ENCODE measurements at places on chromosomes 6 and 20.
A peak's percentile ranks its signal among the peaks of the same experiment; 100 is the strongest.

- DNase-seq, result no peak
These were observed 7.6 kb upstream of the DEFB129 start for GRCh38 chr20:219290-220115.

DNA sequence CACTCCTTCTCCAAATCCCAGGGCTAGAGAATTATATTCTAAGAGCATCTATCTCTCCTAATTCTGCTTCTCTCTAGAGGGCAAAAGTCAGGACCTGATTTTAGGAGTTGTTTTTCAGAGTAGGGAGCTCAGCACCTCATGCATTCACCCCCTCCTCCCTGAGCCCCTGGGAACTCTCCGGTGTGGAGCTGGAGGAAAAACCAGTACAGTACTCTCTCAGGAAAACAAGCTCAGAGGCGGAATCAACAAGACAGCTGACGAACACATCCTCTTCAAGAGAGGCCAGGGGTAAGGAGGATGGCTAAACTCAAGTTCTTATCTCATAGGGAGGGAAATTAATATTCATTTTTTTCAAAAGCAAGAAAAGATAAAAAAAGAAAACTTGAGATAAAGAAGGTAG, 120.1 kb upstream of the CDYL start:
- no peak for DNase-seq

- peak; percentile 39 for DNase-seq
These were observed 509.9 kb upstream of the ID4 start for GRCh38 chr6:19327241-19327640.

GRCh38 chr20:25194333-25194972, 1.1 kb upstream of the ENTPD6 start:
- no peak for DNase-seq

DNA sequence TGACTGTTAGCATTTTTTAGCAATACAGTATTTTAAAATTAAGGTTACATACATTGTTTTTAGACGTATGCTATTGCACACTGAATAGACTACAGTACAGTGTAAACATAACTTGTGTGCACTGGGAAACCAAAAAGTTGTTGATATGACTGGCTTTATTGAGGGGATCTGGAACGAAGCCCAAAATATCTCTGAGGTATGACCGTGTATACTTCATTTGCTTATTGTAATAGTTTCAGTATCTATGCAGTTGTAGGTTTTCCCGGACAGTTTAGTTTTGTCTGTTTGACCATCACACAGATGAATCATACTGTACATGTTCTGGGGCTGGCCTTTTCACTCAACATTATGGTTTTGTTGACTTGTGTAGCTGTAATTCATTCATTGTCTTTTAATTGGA, 6.9 kb upstream of the ZBTB12 start:
- no peak for DNase-seq

- DNase-seq, result no peak
These were observed 20.7 kb downstream of the SYNJ2 start for GRCh38 chr6:158002249-158002950.

- DNase-seq, result no peak
These were observed 334.8 kb upstream of the SULF2 start for GRCh38 chr20:48120120-48120519.

DNA sequence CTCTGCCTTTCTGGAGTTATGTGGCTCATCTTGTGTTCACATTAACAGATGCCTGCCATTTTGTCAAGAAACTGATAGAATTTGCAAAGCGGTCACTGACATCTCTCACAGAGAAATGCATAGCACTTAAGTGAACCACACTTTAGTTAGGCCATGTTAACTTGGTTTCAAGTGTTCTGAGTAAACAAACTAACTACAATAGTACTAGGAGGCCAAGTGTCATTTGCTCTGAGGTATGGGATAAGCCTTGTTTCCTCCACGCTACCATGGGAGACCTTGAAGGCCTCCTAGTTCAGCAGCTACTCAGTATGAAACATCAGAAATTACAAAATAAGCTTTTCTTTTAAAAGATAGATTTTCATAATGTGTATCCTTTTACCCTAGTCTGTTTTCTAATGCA, 143.5 kb upstream of the MARCKS start:
- no peak for DNase-seq

DNA sequence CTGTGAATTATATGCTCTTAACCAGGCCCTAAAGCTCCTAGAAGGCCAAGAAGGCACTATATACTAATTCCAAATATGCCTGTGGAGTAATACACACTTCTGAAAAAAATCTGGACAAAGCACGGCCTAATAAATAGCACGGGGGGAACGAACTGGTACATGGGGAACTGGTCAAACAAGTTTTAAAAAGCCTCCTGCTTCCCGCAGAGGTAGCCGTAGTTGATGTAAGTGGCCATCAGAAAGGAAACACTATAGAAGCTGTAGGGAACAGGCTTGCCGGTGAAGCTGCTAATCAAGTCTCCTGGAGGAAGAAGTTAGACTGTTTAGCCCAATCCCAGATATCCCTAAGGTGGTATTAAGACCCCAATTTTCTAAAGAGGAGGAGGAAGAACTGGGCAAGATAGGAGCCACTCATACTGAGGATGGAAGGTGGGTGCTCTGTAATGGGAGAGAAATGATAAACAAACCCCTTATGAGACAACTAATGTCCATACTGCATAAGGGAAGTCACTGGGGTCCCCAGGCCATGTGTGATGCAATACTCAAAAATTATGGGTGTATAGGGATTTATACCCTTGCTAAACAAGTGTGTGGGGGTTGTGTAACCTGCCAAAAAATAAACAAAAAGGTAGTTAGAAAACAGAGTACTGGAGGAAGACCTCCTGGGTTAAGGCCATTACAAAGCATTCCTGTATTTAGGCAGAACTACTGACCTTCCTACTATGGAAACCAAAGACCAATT, 27.1 kb upstream of the ZNF318 start:
- DNase-seq, result no peak

DNA sequence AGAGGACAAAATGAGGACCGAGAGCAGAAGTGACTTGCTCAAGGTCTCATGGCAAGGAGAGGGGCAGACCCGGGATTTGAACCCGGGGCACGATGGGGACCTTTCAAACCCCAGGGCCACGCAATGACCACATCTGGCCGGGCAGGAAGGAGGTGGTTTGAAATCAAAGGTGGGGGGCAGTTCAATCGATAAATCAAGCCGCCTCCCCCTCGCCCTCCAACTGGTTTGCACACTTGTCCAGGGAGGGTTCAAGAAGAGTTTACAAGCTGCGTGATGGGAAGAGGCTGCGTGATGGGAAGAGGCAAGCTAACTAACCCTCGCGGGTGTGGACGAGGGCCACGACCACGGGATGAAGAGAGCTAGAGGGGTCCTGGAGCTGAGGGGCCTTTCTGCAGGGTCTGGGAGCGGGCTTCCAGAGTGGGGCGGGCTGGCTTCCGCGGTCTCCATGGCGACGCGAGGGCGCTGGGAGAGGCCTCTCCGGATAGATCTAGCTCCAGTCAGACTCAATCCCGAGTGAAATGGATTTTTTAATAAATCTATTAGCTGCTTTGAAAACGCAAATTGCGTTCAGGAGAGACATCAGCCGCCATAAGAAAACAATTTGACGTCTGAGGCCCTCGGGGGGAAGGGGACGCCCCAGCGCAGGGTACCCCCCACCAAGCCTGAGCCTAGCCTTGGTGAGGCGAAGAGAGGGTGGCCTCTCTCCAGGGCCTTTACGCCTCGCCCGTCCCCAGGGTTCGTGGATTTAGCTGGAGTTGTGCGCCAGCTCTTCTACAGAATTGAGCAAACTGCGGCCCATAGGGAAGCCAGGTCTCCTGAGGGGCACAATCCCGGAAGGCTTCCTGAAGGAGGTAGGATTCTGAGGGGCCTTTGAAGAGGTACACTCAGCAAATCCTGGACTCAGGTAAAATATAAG, 143.9 kb downstream of the GRM4 start:
- DNase-seq, result no peak

- DNase-seq, result peak; percentile 24
These were observed 103.5 kb upstream of the SIRPG start for GRCh38 chr20:1761116-1761515.

- no peak for DNase-seq
These were observed 4.4 kb upstream of the GLP1R start for GRCh38 chr6:39044181-39044580.

- DNase-seq, result no peak
These were observed 226.2 kb upstream of the MARCKS start for GRCh38 chr6:113630738-113631535.

DNA sequence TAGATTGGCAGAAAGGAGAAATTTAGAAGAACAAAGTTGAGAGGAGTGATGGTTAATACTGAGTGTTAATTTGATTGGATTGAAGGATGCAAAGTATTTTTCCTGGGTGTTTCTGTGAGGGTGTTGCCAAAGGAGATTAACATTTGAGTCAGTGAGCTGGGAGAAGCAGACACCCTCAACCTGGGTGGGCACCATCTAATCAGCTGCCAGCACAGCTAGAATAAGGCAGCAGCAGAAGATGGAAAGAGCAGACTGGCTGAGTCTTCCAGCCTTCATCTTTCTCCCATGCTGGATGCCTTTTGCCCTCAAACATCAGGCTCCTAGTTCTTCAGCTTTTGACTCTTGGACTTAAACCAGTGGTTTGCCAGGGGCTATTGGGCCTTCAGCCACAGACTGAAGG, 437.7 kb upstream of the AGPAT4 start:
- DNase-seq, result no peak

GRCh38 chr6:135798751-135799515, 52.6 kb upstream of the PDE7B start:
- no peak for DNase-seq

DNA sequence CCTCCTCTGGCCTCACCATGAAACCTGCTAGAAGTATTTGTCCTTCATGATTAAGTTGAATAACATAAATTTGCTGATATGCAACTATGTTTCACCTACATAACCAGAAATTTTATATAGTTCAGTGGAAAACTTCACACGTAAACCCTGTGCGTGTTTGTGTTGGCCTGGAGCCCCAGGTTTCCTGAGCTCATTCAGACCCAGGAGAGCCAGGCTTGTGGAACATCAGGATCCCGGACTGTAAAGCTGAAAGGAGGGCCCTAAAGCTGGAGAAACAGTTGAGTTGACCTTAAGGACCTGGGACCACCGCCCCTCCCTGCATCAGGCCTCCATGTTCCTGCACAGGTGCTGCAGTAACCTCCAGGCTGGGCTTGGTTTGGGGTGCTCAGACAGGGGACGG, 3.1 kb upstream of the SPATS1 start:
- DNase-seq, result no peak
